GM23248 (cell line): ENCODE measurements at places on chromosomes 2 and 18.

- peak; percentile 90 for DNase-seq
Observed at GRCh38 chr18:56124186-56124585, 514.2 kb downstream of the TXNL1 start.

DNA sequence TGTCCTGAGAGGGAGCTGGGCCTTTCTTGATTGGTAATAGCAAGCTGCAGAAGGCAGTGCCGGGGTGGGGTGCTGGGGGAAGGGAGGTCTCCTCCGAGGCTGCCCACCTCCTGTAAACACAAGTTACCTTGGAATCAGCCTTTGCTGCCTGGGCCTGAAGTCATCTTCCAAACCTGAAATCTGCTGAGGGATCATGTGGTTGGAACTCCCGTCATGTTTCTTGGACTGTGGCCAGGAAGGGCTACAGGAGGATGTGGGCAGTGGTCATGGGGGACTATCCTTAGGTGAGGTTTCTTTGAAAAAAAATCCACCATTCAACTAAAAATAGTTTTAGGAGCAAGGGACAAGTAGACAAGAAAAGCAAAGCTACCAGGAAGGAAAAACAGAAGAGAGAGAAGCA, 74.2 kb downstream of the CDK15 start:
- peak; percentile 54 for DNase-seq

- no peak for DNase-seq
Observed at GRCh38 chr18:37561986-37562385, 3.6 kb downstream of the CELF4 start.

- no peak for DNase-seq
Observed at GRCh38 chr2:196096982-196097745, 28.5 kb upstream of the DNAH7 start.

DNA sequence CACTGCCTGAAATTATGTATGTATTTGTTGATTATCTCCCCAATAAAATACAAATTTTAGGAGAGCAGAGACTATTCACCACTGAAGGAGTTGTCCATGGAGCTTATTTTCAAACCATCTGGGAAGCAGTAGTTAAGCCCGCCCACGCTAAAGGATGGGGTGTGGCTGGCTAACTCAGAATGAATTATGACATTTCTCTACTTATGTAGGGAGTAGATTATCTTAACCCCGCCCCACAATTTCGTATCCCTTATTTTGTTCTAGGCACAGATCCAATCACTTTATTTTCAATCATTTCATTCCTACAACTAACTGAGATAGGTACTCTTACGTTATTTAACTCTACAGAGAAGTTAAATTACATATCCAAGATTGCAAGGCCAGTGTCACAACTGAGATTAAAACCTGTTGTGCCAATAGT, 1.4 kb upstream of the LAPTM4A start:
- DNase-seq: peak; percentile 94

- DNase-seq: no peak
Observed at GRCh38 chr2:144679942-144680341, 160.0 kb upstream of the ZEB2 start.

- DNase-seq: no peak
Observed at GRCh38 chr2:230077851-230078547, 9.3 kb upstream of the SLC16A14 start.

- peak; percentile 29 for DNase-seq
Observed at GRCh38 chr2:179936654-179937053, 70.4 kb downstream of the CWC22 start.

GRCh38 chr2:209323738-209324137, 100.1 kb upstream of the MAP2 start:
- DNase-seq: no peak

DNA sequence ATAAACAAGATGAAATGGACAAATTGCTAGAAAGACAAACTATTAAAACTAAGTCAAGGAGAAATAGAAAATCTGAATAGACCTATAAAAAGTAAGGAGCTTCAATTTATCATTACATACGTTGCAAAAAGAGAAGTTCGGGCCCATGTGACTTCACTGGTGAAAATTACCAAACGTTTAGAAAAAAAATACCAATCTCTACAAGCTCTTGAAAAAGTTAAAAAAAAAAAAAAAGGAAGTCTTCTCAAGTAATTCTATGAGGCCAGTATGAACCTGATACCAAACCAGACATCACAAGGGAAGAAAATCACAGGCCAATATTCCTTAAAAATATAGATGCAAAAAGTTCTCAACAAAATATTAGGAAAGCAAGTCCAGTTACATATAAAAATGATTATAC, 20.2 kb upstream of the ACVR2A start:
- DNase-seq: no peak

DNA sequence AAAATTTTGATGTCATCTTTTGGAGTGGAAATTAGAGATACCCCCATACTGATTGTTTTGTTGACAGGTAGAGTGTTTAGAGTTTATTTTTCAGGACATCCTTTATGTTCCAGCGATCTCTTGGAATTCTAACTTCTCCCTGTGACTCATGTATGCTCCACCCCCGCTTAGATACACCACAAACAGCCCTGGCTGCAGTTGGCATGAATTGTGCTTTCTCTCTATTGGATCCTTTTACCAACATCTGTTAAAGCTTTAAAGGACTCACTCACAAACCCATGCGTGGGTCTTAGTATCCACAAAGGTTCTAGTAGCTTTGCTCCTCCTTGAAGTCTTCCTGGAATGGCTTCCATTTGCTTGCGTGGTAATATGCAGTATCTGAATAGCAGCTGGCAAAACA, 409.5 kb upstream of the POU3F3 start:
- peak; percentile 59 for DNase-seq

GRCh38 chr2:28687640-28688385, 63.8 kb upstream of the PPP1CB start:
- no peak for DNase-seq

- DNase-seq: no peak
Observed at GRCh38 chr2:174776675-174777074, 12.4 kb upstream of the CHRNA1 start.

GRCh38 chr2:217418090-217418489, 558.2 kb upstream of the TNP1 start:
- DNase-seq: peak; percentile 91

DNA sequence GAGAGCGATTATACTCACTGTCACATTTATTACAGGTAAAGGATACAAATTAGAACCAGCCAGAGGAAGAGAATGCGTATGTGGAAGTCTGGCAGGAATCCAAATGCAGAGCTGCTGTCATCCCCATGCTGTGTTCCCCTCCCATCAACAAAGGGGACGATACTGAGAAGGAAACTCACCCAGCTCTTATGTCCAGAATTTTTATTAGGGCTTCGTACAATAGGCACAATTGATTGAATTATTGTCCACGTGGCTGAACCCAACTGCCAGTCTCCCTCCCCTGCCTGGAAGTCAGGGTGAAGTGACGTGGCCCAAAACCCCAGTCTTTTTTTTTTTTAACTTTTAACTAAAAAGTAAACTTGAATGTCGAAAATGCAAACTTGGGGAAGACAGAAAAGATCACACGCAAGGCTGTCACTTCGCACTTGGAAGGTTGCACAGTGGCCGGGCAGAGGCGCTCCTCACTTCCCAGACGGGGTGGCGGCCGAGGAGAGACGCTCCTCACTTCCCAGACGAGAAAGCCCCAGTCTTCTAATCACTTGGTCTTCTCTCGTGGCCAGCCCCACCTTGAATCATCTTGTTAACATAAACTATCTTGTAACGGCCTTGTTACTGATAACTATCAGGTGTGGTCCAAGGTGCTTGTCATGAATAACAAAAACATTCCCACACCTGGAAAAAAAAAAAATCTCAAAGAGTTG, 40.0 kb upstream of the ITSN2 start:
- no peak for DNase-seq

- no peak for DNase-seq
Observed at GRCh38 chr2:238114851-238115660, 14.9 kb downstream of the ESPNL start.

DNA sequence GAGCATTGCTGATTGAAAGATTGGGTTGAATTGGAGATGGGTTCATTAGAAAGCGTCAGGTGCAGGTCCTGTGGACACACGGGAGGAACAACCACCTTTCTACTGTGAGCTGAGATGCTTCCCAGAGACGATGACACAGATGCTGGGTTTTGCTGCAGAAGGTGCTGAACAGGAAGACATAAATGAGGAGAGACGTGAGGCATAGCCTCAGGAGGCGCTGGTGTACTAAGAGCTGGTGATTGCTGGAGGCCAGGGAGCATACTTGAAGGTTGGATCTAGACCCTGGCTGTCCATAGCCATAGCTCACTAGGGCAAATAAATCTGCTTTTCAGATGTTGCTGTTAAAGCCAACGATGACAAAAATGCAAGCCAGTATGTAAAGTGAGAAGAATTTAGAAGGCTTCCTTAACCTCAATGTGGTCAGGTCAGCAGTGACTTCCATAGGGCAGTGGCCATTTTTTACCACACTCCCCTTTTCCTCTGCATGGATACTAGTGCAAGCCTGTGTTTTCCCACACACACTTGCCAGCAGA, 153.7 kb downstream of the SOX11 start:
- DNase-seq: no peak

GRCh38 chr2:49037197-49037596, 117.1 kb downstream of the FSHR start:
- DNase-seq: no peak

DNA sequence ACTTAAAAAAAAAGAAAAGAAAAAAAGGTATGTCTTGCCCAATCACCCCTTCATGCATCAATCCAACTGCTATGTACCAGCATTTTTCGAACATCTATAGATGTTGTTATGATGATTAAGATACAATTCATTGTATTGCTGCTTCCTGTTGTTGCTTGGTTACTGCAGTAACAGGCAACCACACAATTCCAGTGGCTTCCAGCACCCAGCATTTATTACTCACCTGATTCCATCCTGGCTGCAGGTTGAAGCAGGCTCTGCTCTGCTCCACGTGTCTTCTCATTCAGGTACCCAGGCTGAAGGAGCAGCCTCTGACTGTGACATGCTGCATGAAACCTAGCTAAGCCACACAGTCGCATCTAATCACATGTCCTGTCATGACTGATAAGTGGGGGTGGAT, 196.9 kb downstream of the INO80D start:
- peak; percentile 52 for DNase-seq

- DNase-seq: peak; percentile 63
Observed at GRCh38 chr2:74223941-74224770, 25.7 kb downstream of the MTHFD2 start.

DNA sequence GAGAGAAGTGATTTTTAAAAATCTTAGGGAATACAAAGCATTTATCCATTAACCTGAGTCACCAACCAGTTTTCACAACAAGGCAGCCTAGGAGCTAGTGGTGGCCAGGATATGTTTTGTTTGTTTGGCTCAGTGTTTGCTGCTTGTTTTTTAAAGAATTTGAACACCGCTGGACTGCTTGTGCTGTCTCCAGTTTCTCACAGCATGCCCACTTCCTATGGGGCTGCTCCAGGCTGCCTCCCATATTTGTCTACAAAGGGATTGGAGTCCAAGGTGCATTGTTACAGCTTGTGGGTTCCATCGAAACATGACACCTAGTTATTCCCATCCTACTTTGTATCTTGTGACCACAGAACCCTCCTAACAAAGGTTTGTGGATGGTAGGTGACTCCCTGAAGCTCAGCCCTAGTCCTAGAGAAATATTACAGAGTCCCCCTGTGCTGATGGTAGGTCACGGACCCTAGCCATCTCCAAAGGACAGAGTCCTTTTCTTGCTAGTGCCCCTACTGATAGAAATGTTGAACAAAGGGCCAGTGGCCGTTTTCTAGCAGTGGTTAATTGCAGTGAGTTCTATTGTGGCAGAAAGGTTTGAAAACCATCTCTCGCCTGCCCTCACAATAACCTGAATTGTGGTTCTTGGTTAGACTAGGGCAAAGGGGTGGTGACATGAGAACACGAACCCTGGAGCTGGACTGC, 23.2 kb downstream of the GPR39 start:
- DNase-seq: peak; percentile 64

DNA sequence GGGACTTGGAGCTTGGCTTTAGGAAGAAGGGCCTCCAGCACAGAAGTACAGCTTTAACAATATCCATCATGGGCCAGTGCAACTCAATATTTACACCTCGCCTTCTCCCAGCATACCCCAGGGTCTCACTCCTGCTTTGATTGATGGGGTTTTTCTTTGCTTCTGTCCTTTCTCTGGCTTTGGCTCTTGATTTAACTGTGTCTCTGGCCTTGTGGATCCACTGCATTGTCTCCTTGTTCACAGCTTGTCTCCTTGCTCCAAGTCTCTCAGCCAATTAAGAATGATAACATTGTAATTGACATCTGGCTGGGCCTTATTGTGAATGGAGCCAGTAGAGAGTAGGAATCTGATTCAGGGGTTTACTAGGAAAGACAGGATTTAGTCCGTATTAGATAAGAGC, 1019.5 kb downstream of the TMEM182 start:
- DNase-seq: no peak

- no peak for DNase-seq
Observed at GRCh38 chr2:238063414-238064189, 2.8 kb downstream of the SCLY start.

DNA sequence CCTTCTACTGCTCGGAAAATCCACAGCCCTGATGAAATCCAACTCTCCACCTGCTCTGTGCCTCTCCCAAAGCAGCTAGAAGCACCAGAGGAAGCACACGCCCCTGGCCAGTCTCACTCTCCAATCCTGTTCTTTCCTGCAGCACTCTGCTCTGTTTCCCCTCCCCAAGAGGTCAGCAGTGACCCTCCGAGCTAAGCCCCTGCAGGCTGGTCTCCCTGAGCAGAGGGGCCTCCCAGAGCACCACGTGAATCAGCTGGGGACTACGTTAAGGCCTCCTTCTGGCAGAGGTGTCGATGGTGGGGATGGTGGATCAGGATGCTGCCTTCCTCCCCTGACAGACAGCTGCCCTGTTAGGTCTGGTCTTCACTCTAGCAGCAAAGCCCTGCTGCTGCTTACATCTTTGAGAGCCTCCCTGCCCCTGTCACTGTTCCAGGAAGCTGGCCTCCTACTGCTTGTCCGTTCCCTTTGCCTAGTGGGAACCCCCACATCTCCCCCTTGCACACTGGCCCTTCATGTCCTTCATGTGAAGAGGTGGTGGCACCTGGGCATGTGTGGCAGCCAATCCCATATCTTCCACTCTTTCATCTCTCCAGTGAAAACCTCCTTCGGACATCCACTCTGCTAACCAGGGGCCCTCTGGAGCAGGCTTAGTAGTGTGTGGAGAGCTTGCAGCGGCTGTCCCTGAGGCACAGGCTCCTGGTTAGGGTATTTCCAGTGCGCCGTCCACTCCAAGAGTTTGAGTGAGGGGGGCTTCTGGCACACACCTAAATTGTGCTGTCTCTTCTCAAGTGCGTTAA, 307.5 kb upstream of the HS6ST1 start:
- peak; percentile 13 for DNase-seq

DNA sequence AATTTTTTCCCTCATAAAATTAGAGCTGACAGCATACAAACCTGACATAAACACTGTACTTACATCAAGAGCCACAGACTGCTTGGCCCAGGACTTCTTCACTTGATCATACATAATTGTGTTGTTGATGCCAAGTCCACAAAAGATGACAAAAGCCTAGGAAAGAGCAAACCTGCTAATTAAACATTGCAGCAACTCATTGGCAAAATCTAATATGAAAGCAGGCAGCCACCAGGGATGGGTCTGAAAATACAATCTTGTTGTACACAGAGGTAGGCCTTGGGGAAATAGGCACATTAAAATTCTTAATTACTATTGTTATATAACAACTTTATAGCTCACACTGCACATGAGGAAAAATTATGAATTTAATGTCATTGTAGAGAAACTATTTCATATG, 255.8 kb downstream of the PDE11A start:
- no peak for DNase-seq

GRCh38 chr2:207987025-207987716, 38.2 kb downstream of the PLEKHM3 start:
- DNase-seq: no peak

GRCh38 chr2:133716166-133716565, 147.9 kb upstream of the NCKAP5 start:
- no peak for DNase-seq
